Ovary (tissue), 10 donors: ENCODE measurements at places on chromosomes 6 and 20. TPM values are rescaled to one million over a fixed set of nuclear protein-coding genes. Genes with fewer than 3 reads are reported as not detected.

GRCh38 chr6:168156742-168157265 is 77.8 kb upstream of the FRMD1 start:
- no peaks in the 10 kb centered on the region for H3K36me3 ChIP-seq
- H3K4me1 ChIP-seq = peaks cover 2% of the 10 kb centered on the region
- H3K27me3 ChIP-seq = no peaks in the 10 kb centered on the region
- DNase-seq = no peak
- H3K4me3 ChIP-seq = no peak overlapping the region

PAK5 gene
- total RNA-seq = 0.10 TPM

KIAA1586 gene
- total RNA-seq = 20.5 TPM

GRCh38 chr20:46063151-46063550 is 26.6 kb downstream of the NCOA5 start:
- H3K27me3 ChIP-seq = no peaks in the 10 kb centered on the region
- H3K36me3 ChIP-seq = peaks cover 7% of the 10 kb centered on the region
- no peak overlapping the region for H3K27ac ChIP-seq
- no peak overlapping the region for H3K4me3 ChIP-seq
- no peak for DNase-seq
- peaks cover 2% of the 10 kb centered on the region for H3K4me1 ChIP-seq

DNA sequence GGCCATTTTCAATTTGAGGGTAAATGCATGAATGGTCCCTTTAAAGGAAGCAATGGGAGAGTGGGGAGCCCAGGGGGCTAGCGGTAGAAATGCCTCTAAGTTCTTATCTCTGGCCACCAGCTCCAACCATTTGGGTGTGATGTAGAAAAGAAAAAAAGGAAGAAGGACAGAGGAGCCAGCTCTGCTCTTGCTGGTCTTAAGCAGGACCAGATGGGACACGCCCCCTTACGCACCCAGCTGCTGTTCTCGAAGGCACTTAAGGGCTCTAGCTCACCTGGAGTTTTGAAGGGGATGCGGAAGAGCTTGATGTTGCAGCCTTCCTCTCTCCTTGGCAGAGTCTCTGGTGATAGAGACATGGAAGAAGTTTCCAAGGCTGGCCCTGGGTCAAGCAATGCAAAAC is 59.5 kb upstream of the RNF144B start:
- H3K27ac ChIP-seq = no peak overlapping the region
- H3K4me3 ChIP-seq = no peak overlapping the region
- DNase-seq = no peak
- no peaks in the 10 kb centered on the region for H3K27me3 ChIP-seq
